ENCODE measurements at places on chromosomes 16 and 17. TPM values are rescaled to one million over a fixed set of nuclear protein-coding genes. Genes with fewer than 3 reads are reported as not detected.

GRCh38 chr16:8828541-8829165, 31.0 kb downstream of the PMM2 start:
- H3K27me3 ChIP-seq: no peaks in the 10 kb centered on the region
- H3K27ac ChIP-seq: no peak overlapping the region
- DNase-seq: no peak
- no peak overlapping the region for H3K4me3 ChIP-seq
- H3K36me3 ChIP-seq: peaks cover 10% of the 10 kb centered on the region
- H3K4me1 ChIP-seq: no peaks in the 10 kb centered on the region

DNA sequence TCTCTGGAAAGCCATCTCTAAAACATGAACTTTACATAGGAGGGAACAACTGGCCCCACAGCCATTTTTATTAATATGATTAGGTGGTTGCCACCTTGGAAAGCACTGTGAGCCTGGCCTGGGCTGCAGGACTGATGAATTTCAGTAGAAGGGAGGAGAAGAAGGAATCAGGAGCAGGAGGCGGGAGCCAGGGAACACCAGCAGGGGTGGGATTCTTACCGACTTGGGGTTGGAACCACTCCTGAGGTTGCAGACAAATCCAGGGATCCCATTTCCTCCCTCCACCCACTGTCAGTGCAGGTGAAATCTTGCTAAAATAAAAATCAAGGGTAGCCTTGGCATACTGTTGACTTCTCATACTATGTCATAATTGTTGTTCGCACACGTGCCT, 16.9 kb upstream of the MAP3K14 start:
- H3K27me3 ChIP-seq: no peaks in the 10 kb centered on the region
- H3K4me1 ChIP-seq: peaks cover 26% of the 10 kb centered on the region
- no peaks in the 10 kb centered on the region for H3K36me3 ChIP-seq
- H3K27ac ChIP-seq: no peak overlapping the region
- no peak overlapping the region for H3K4me3 ChIP-seq
- peak; percentile 58 for DNase-seq

DNA sequence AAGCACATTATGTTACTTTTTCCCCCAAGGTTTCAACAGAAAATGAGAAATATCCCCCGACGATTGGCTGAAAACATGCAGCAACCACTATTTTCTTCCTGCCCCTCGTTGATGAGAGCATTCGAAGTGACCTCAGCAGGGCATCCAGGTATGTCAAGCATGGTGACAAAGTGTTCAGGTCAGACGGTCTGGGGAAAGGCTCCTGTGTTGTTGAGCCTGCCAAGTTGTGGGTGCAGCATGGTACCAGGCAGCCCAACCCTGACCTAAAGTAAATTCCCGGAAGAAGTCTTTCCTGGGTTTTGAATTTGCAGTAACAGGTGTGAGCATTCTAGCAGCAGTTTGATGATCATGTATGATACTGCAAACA, 51.7 kb upstream of the SEC14L1 start:
- no peaks in the 10 kb centered on the region for H3K27me3 ChIP-seq
- no peaks in the 10 kb centered on the region for H3K36me3 ChIP-seq
- DNase-seq: no peak
- peak overlapping the region; percentile 86 for H3K4me3 ChIP-seq

DNA sequence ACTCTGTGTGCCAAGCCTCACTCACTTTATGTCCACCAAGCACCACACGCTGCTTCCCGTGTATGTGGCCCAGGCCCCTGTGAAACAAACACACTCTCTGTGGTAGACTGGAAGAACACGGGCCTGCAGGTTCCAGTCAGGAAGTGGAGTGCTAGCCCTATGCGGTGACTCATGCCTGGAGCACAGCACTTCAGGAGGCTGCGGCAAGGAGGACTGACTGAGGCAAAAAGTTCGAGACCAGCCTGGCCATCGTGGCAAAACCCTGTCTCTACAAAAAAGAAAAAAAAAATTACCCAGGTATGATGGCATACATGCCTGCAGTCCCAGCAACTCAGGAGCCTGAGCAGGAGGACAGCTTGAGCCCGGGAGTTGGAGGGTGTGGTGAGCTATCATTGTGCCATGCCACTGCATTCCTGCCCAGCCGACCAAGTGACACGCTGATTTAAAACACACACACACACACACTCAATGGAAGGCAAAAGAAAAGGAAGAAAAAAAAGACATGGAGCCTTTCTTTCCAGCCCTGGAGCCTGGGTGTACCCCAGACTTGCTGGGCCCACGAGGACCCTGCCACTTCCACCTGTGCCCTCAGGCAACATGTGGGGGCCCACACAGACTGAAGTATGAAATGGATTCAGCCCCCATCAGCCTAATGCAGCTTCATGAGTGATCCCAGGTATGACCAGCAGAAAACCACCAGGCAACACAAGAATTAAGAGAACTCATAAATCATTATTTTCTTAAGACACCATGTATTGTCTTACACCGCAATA, 126.6 kb downstream of the ANKRD11 start:
- H3K27me3 ChIP-seq: no peaks in the 10 kb centered on the region
- no peak overlapping the region for H3K27ac ChIP-seq
- no peaks in the 10 kb centered on the region for H3K36me3 ChIP-seq
- H3K4me3 ChIP-seq: no peak overlapping the region
- H3K4me1 ChIP-seq: peaks cover 97% of the 10 kb centered on the region

Gene DYNLRB2
- total RNA-seq: not detected

DNA sequence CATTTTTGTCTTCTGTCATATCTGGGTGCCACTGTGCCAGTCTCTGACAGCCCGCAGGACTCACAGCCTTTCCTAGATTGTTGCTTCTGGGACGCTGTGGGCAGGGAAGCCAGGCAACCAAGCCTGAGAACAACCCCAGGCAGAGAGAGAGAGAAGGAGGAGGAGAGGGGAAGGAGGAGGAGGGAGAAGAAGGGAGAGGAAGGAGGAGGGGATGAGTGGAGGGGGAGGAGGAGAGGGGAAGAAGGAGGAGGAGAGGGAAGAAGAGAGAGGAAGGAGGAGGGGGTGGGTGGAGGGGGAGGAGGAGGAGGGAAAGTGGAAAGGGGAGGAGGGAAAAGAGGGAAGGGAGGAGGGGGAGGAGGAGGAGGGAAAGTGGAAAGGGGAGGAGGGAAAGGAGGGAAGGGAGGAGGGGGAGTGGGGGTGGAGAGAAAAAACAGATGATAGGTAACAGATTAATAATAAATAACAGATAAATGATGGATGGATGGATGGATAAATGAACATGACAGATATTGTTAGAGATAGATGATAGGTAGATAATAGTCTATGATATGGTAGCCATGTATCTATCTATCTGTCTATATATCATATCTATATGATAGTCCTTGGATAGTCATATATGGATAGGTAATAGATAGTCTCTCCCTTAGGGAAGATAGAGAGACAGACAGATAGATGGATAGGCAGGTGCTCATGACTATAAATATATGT, 29.3 kb downstream of the CLEC19A start:
- no peak overlapping the region for H3K27ac ChIP-seq
- no peak for DNase-seq
- no peak overlapping the region for H3K4me3 ChIP-seq
- no peaks in the 10 kb centered on the region for H3K36me3 ChIP-seq
- no peaks in the 10 kb centered on the region for H3K27me3 ChIP-seq

- H3K36me3 ChIP-seq: no peaks in the 10 kb centered on the region
- no peaks in the 10 kb centered on the region for H3K4me1 ChIP-seq
- no peak overlapping the region for H3K4me3 ChIP-seq
- H3K27ac ChIP-seq: no peak overlapping the region
- H3K27me3 ChIP-seq: no peaks in the 10 kb centered on the region
- no peak for DNase-seq
Measured at GRCh38 chr16:64182985-64183384, 938.9 kb downstream of the CDH11 start.

Gene HBA1
- 523 TPM for total RNA-seq

Gene SEPTIN1
- total RNA-seq: 3.7 TPM

Gene CDH5
- 38.3 TPM for total RNA-seq

Gene ODAD4
- total RNA-seq: 1.7 TPM

Gene RHBDF1
- total RNA-seq: 86.9 TPM

- no peaks in the 10 kb centered on the region for H3K4me1 ChIP-seq
- H3K36me3 ChIP-seq: no peaks in the 10 kb centered on the region
- no peak overlapping the region for H3K4me3 ChIP-seq
- DNase-seq: no peak
- no peak overlapping the region for H3K27ac ChIP-seq
- no peaks in the 10 kb centered on the region for H3K27me3 ChIP-seq
Measured at GRCh38 chr16:87048730-87049115, 268.5 kb downstream of the C16orf95 start.

Gene ITGAX
- total RNA-seq: 4.4 TPM

DNA sequence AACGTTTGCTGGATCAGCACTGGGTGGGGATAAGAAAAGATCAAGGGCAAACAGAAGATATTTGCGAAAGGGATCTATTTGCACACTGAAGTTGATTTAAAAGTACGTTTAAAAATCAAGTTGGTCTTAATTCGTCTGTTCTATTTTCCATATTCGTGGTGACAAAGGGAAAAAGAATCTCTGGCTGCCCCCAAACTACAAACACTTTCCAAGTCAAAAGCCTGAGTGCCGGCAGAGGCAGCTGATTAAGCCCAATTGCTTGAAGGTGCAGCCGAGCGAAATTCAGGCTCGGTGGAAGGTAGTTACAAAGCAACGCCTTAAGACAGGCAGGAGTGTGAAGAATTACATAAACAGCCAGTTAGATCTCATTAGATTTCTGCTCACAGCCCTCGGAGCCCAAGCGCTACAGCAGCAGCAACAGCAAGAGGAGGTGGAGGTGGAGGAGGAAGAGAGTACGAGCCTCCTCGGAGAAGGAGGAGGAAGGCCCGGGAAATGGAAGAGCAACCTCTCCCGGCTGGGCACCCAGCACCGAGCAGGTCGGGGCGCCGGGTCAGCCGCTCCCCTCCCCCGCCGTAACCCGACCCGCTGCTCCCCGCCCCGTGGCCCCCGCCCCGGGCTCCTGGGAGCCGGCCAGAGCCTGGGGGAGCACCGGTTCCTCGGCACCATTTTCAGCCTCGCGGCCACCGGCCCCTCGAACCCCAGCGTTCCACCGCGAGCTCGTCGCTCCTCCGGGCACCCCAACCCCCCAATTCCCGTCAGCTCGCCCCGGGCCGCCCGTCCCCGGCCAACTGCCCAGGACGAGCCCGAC, 890 bp downstream of the TOB1 start:
- H3K27ac ChIP-seq: peak overlapping the region; percentile 100
- peaks cover 49% of the 10 kb centered on the region for H3K4me1 ChIP-seq
- peaks cover 15% of the 10 kb centered on the region for H3K36me3 ChIP-seq
- no peaks in the 10 kb centered on the region for H3K27me3 ChIP-seq
- DNase-seq: no peak

DNA sequence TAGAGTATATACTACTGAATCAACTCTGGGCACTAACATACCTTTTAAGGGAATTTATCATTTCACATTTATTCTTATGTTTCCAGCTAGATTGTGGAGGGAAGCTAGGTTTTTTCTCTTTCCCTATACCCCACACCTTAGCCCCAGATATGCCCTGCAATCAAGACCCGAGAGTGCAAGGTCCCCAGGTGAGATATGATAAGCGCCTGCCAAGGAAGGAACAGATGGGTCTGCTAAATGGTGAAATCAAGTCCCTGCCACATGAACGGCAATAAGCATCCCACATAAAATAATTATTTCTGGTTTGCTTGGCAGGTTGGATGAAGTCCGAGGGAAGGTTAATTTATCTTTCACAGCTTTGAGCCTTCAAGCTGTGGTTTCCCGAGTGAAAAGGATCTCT, 195.5 kb downstream of the TOX3 start:
- no peaks in the 10 kb centered on the region for H3K36me3 ChIP-seq
- H3K4me1 ChIP-seq: no peaks in the 10 kb centered on the region
- no peak overlapping the region for H3K27ac ChIP-seq
- DNase-seq: no peak
- no peak overlapping the region for H3K4me3 ChIP-seq
- H3K27me3 ChIP-seq: no peaks in the 10 kb centered on the region

- DNase-seq: no peak
- no peak overlapping the region for H3K27ac ChIP-seq
- H3K27me3 ChIP-seq: no peaks in the 10 kb centered on the region
- H3K4me3 ChIP-seq: no peak overlapping the region
- no peaks in the 10 kb centered on the region for H3K36me3 ChIP-seq
Measured at GRCh38 chr17:66403846-66404556, 101.6 kb downstream of the PRKCA start.

Gene PMFBP1
- total RNA-seq: not detected

- no peak for DNase-seq
- H3K4me1 ChIP-seq: no peaks in the 10 kb centered on the region
- no peak overlapping the region for H3K4me3 ChIP-seq
Measured at GRCh38 chr17:63262751-63263476, 183.2 kb downstream of the CYB561 start.

Gene ERN2
- not detected for total RNA-seq

DNA sequence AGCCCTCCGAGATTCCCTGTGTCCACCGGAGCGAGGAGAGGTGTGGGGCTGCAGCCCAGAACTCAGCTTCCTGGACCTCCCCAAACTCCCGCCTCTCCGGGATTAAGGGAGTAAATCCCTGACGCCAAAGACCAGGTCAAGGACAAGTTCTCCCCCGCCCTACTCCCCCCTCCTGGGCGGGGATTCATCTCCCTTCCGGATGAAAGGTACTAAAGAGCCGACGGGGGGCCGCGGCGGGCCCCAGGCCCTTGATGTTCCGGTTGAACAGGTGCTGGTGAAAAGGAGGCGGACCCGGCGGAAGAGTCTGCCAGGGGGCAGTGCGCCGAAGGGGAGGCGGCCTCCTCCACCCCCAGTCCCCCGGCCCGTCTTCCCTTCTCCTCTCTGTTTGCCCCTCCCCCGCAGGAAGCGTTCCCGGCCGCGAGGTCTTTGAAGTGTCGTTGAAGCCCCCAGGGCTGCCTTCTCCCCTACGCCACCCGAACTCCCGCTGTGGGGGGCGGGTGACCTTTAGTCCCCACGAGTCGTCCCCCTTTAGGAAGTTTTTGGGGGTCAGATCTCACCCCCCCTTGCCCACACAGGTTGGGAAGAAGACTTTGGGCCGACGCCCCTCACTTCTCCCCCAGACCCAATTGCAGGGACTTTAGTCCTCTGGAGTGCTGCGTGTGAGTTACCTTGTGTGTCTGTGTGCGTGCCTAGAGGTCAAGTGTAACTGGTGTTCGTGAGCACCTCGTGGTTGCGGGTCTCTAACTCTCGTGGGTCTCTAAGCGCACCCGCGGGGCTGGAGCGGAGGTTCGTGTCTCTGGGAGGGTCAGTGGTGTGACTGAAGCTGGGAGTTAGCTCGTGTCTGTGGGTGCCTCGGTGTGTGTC, 1.1 kb upstream of the MLLT6 start:
- DNase-seq: no peak
- peak overlapping the region; percentile 98 for H3K27ac ChIP-seq
- peaks cover 39% of the 10 kb centered on the region for H3K4me1 ChIP-seq
- no peaks in the 10 kb centered on the region for H3K27me3 ChIP-seq
- H3K36me3 ChIP-seq: no peaks in the 10 kb centered on the region
- H3K4me3 ChIP-seq: peak overlapping the region; percentile 97

DNA sequence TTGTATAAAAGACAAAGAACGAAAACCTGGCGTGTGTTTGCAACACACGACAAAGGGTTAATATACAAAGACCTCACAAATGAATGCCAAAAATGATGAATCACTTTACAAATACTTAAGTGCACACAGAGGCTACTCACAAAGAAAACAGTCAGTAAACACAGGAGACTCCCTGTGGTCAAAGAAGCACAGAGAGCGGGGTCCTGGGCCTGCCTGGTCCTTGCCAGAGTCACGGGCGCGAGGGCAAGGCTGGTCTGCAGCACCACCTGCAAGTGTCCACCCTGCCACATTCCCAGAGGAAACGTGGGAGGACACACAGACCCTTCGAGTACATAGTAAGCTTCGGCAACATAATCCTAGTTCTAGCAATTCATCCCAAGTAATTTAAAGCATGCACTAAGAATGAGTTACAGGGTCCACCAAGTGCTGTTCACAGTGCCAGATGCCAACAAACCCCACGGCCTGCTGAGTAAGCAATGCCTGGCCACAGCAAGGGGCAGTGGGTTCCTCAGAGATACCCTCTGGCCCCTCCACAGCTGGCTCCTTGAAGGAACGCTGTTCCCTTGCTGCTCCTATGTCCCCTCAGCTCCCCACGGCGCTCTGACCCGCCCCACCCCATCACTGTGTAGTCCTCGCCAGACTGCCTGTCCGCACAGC, 24.6 kb upstream of the FAAP100 start:
- peak overlapping the region; percentile 29 for H3K4me3 ChIP-seq
- H3K27ac ChIP-seq: peak overlapping the region; percentile 44
- H3K36me3 ChIP-seq: no peaks in the 10 kb centered on the region
